ENCODE measurements at places on chromosomes 11 and 22.

DNA sequence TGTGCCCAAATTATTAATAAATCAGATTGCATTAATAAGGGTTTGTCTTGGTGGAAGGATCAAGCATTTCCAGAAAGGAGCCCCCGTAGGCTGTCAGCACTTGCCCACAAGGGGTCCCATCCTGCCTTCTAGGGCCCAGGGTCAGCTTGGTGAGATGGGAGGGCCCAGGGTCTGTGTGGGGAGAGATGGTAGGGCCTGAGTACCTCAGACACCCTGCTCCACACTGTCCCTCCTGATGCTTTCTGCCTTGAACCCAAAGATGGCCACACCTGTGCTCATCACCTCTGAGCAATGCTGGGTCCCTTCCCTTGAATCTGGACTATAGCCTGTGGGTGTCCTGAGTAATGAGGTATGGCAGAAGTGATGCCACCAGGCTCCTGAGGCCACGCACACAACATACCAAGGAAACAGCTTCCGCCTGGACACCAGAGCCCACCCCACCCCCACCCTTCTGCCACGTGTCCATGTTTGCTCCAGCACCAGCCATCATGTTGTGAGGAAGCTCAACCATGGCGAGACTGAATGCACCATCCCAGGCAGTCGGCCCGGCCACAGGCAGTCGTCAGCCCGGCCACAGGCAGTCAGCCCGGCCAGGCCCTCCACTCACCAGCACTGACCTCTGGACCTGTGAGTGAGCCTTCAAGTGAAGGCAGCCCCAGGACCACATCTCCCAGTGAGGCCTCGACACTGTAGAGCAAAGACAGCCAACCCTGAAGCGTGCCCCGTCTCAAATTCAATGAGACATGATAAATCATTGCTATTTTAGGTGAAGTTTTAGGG lies 6.8 kb downstream of the BET1L start:
- no peak for DNase-seq

GRCh38 chr11:86174101-86175046 lies 70.2 kb upstream of the EED start:
- DNase-seq: no peak

GRCh38 chr11:15175831-15176230 lies 61.1 kb downstream of the INSC start:
- no peak for DNase-seq

DNA sequence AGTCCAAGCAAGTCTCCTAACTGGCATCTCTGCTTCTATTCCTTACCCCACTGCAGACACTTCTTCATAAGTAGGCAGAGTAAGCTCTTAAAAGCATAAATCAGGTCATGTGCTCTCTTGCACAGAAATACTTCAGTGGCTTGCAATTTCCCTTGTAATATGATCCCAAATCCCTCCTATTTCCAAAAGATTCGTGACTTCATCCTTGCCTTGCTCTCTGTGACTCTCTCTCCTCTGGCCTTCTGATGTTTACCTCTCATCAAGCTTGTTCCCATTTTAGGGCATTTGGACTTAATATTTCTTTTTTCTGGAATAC lies 37.4 kb upstream of the NCR3LG1 start:
- no peak for DNase-seq

DNA sequence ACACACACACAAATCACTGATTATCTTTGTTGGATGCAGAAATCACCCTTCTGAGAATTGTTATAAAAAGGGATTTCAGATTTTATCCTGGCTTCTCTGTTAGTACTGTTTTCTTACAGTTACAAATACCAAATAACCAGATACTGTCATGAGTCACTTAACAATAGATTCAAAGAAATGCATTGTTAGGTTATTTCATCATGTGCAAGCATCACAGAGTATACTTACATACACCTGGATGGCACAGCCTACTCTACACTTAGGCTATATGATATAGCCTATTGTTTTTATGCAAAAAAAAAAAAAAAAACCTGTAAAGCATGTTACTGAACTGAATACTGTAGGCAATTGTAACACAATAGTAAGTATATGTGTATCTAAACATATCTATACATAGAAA lies 319.2 kb upstream of the ARHGAP42 start:
- no peak for DNase-seq

GRCh38 chr22:16953206-16954059 lies 54.6 kb downstream of the GAB4 start:
- no peak for DNase-seq

- DNase-seq: no peak
Measured at GRCh38 chr11:65584723-65585171, 8.9 kb downstream of the EHBP1L1 start.

GRCh38 chr11:112343368-112344039 lies 82.8 kb upstream of the PLET1 start:
- peak; percentile 3 for DNase-seq

GRCh38 chr11:1350086-1350725 lies 39.5 kb upstream of the BRSK2 start:
- no peak for DNase-seq

DNA sequence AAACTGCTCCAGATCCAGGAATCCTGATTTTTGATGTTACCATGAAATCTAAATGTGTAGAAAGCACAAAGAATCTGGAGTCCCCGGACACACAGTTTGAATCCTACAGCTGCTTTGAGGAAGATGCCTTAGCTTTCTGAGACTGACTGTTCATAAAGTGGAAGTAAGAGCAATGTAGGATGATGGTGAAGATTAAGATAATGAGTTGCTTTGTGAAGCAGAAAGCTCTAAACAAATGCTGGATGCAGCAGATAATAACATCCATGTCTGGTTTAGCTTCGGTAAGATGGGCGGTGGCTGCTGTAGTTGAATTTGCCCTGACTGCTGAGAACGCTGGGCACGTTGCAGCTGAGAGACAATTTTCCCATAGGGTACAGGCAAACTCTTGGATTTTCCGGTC lies 20.1 kb downstream of the OVOL1 start:
- no peak for DNase-seq

- no peak for DNase-seq
Measured at GRCh38 chr22:50296658-50297490, 10.6 kb downstream of the PLXNB2 start.

DNA sequence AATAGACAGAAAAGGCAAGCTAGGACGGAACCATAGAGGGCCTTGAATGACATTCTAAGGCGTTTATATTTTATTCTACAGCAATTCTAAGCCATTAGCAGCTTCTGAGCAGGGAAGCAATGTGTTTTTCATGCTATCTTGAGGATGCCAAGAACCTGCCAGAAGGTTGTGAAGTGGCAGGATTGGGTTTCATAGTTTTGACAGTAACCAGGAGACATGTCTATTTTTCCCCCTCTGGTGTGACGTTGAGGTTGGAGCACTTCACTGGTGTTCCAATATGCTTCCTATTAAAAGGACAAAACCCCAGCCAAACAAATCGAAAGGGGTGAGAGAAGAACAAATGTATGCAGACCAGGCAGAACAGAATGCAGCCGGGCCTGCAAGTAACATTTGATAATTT lies 148.2 kb downstream of the SPATA19 start:
- no peak for DNase-seq

GRCh38 chr11:121265586-121265985 lies 27.0 kb upstream of the SC5D start:
- DNase-seq: no peak

DNA sequence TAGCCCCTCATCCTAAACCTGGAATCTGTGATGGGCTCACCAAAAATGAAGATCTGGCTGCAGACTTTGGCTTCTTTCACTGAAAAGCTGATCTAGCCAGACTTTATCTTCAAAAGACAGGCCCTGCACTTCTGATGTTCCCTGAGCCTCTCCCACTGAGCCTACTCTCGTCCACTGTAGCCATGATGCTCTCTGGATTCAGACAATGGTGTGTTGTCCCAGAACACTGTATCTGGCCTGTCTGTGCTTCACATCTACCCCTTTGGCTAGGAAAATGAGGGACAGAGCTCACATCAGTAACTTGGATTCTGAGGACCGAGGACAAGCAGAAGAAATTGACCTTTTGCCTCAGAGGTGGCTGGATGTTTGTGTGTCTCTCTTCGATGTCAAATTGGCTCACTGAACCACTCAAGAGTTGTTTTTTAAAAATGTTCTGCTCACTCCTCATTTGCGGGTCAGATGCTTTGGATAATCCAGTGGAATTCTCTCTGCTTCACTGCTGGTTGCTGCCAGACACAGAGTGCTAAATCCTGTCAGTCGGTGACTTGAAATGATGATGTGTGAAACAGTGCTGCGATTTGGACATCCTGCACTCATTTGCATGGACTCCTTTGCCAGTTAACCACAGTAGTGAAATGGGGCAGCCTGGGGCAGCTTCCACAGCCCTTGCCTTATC lies 67.5 kb downstream of the ARFGAP2 start:
- no peak for DNase-seq

Measured in NCI-H510A (cell line).